ENCODE measurements at places on chromosomes 2 and 18. TPM values are rescaled to one million over a fixed set of nuclear protein-coding genes. Genes with fewer than 3 reads are reported as not detected.

IL37 gene
- not detected for polyA plus RNA-seq

DNAH6 gene
- polyA plus RNA-seq, result not detected

NMUR1 gene
- polyA plus RNA-seq, result 0.24 TPM

IL36G gene
- not detected for polyA plus RNA-seq

CIB4 gene
- not detected for polyA plus RNA-seq

NEU2 gene
- not detected for polyA plus RNA-seq

GPR39 gene
- not detected for polyA plus RNA-seq

HOXD9 gene
- 8.9 TPM for polyA plus RNA-seq

MROH2A gene
- polyA plus RNA-seq, result not detected

Data from brain (organoid and tissue), 16 donors.